ENCODE measurements at places on chromosomes 6 and 20. TPM values are rescaled to one million over a fixed set of nuclear protein-coding genes. Genes with fewer than 3 reads are reported as not detected.

- DNase-seq, result no peak
These were observed 235.8 kb downstream of the PHACTR1 start for GRCh38 chr6:12952318-12952717.

DNA sequence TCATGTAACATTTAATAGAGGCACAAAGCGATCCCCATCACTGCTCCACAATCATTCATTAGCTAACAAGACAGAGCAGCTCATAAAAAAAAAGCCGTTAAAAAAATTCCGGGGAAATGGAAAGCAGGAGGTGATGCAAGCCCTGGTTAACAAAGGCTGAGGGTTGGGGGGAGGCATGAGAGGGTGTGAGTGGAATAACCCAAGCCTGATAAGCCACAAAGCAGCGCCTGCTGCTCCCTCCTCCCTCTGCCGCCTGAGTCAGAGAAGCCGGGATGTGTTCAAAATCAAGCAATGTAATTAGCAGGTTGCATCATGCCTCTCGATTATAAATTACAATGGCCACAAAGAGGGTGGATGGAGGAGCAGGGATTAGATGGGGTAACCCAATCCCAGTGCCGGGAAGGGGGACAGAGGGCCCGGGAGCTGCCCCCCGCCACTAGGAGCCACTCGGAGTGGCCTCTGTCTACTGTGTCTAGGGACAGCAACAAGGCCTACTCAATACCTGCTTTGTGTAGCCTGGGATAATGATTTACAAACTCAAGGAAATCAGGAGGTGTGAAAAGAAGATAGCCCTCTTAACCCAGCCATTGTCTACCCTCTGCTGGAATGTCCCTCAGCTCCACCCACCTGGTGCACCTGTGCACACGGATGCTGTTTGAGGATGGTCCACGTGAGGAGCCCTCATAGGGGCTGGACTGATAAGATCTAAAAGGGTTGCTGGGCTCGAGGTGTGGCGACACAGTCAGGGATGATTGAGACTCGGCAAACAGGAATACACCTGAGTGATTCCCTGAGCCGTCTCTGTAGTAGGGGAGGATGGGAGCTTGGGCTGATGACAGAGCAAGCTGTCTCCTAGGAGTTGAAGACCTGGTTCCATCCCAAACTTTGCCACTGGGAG, 156.9 kb downstream of the VEGFA start:
- DNase-seq, result peak; percentile 85

DNA sequence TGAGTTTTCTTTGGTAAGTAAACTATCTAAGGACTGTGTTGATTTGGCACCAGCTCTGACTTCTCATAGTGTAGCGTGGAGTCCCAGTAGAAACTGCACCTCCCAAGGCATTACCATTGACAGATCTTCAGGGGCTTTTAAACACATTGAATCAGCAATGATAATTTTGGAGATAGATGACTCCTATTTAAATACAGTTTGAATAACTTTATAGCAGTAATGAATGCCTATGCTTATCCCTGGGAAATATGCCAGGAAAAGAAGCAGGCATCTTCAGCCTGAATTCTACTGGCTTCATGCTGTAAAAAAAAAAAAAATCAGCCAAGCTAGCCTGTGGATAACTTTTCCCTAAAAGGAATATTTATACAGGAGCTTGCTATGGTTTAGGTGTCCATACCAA, 895.9 kb downstream of the EYS start:
- no peak for DNase-seq

GRCh38 chr6:79353226-79353625, 118.7 kb upstream of the HMGN3 start:
- DNase-seq, result no peak

GRCh38 chr20:11429168-11429567, 488.5 kb upstream of the BTBD3 start:
- DNase-seq, result no peak

DNA sequence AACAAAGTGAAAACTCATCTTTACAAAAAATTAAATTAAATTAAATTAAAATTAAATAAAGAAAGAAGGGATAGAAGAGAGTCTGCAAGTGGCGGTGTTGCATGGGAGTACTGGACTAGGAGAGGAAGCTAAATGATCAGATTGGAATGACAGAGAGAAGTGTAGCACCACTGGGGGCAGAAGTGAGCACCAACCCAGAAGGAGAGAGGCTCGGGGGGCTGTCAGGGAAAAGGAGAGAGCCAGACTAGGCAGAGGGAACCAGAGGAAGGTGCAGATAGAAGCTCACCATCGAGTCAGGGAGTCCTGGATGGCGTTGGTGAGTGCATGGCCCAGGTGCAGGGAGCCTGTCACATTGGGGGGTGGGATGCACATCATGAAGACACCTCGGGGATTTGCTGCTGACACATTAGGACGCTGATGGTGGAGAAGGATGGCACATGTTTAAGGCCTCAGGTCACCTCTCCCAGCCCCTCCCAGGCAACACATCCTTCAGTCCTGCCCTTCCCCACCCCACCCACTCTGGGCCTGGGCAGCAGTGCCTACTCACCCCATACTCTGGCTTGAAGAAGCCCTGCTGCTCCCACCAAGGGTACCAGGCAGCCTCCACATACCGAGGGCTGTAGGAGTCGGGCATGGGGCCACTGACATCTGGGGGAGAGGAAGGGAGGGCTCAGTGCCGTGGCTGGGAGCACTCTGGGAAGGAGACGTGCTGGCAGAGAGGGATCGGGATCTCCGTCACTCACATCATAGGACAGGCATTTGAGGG, 4.0 kb downstream of the VARS1 start:
- DNase-seq, result no peak

DNA sequence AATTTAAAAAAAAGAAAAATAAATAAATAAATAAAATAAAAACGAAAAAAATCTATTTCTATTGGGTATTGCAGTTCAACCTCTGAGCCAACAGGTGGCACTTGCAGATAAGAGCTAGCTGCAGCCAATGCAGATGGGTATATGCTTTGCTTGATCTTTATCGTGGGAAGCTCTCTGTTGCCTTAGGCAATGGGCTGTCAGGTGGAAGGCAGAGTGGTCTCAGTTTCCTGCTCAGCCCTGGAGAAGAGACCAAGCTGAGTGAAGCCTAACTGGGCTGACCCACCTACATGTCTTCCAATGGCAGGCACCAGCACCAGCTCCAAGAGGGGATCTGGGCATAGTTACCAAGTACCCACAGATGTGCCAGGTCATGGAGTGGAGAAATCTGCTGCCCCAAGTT, 95.0 kb downstream of the AK9 start:
- no peak for DNase-seq

DNA sequence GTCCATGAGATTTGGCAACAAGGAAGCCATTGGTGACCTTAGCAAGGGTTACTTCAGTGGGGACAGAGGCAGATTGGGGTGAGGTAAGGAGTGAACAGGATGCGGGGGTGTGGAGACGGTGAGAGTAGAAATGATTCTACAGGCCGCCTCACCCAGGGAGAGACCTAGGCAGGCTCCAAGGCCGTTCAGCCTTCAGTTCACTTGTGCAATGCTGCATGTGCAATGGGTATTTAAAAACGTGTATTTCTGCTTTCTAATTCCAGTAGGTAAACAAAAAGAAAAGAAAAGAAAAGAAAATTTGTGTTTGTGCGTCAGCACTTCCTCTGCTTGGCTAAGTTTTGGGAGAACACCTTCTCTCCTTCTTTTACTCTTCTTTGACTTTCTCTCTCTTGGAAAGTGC, 56.8 kb downstream of the BANF2 start:
- DNase-seq, result no peak

GRCh38 chr6:154937306-154938220, 57.6 kb upstream of the TIAM2 start:
- no peak for DNase-seq

- DNase-seq, result no peak
These were observed 131.9 kb downstream of the MAP3K7 start for GRCh38 chr6:90454836-90455427.

DNA sequence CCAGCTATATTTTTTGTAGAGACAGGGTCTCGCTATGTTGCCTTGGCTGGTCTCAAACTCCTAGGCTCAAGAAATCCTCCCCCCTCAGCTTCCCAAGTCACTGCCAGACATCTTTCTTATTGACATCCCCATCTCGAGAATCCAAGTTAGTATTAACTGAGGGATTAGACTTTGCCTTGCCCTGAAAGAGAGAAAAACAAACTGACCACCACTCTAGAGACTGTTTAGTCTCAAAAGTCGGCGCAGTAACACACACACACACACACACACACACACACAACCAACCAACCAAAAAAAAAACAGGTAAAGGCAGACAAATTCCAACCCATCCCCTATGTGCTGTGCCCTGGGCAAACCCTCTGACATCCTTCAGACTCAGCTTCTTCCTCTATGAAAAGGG, 27.2 kb upstream of the PNPLA1 start:
- no peak for DNase-seq

GRCh38 chr6:33704215-33705066, 7.1 kb downstream of the UQCC2 start:
- no peak for DNase-seq

- no peak for DNase-seq
These were observed 24.4 kb upstream of the EDN1 start for GRCh38 chr6:12265791-12266190.

DNA sequence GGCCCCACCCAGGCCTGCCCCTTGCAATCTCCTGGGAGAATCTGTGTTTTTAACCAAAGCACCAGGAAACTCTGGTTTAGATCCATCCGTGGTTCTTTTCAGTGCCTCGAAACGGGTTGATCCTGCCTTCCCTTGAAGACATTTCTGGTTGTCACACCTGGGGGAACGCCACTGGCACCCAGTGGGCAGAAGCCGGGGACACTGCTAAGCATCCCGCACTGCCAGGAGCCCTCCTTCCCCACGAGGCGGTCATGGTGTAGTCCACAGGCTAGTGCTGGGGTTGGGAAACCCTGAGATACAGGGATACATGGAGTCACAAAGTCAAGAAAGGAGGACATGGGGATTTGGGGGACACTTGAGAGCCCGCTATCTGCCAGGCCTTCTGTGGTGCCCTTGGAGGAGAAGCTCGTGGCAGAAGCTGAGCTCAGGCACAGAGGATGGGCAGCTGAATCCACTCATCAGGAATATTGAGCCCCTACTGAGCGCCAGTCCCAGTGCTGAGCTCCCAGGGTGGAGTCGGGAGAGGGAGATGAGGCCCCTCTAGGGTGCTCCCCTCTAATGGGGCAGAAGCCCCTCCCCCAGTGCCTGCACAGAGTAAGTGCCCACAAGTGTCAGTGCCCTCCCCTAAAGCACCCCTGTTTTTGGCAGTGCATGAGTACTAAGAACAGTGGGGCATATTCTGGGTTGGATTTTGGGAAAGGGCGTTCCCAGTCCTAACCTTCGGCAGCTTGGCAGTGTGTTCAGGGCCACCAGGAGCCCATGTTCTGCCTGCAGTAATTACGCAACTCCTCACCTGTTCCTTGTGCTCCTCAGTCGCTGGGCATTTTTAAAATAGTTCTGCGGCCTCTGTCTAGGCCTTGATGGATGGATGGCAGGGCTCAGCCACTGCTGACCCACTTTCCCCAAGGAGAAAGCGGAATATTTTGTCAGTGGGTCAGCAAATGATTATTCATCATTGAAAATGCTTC, 25.6 kb upstream of the PHACTR3 start:
- DNase-seq, result no peak

GRCh38 chr6:140773276-140773675, 1359.4 kb upstream of the GJE1 start:
- no peak for DNase-seq

DNA sequence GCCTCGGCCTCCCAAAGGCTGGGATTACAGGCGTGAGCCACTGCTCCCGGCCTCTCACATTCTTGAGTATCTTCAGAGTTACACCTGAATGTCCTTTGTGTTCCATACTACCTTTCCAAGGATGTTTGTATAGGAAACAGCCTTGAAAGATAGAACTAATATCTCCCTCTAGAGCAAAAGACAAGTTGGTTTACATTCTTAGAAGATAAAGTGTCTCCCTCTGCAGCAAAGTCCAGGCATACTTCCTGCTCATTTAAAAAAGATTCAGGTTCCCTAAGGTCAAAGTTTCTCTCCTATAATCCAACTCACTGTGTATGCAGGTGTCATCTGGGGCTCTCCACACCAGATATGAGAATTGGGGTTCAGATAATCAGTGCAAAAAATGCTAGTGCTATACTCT, 224.4 kb downstream of the TPBG start:
- DNase-seq, result no peak

GRCh38 chr6:140857739-140858380, 1274.9 kb upstream of the GJE1 start:
- DNase-seq, result no peak

DNA sequence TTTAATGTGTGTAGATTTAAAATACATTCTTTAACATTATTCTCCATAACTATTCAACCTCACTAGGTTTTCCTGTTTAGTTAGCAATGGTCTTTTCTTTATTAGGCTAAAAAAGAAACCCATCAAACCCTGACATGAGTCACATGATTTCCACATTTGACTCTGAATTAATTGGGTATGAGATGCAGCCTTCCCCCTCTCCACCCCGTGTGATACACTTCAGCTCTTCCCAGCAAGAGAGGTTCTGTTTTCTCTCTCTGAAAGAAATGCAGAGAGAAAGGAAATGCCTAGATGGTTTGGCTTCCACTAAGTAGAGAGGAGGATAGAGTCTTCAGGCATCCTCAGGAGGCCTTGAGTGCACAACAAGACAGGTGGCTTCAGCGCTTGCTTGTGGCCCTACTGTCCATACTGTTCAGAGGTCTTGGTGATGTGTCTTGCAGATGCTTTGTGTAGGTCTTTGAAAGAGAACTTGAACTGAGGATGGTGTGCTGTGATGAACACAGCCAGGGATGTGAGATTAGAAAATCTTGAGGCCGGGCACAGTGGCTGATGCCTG, 17.3 kb downstream of the FARS2 start:
- DNase-seq, result no peak

GRCh38 chr6:135423649-135424128, 73.9 kb downstream of the AHI1 start:
- DNase-seq, result no peak

- DNase-seq, result no peak
These were observed 296.7 kb downstream of the CDH26 start for GRCh38 chr20:60254901-60255411.

GRCh38 chr6:17086469-17086868, 15.4 kb upstream of the STMND1 start:
- DNase-seq, result peak; percentile 57

DNA sequence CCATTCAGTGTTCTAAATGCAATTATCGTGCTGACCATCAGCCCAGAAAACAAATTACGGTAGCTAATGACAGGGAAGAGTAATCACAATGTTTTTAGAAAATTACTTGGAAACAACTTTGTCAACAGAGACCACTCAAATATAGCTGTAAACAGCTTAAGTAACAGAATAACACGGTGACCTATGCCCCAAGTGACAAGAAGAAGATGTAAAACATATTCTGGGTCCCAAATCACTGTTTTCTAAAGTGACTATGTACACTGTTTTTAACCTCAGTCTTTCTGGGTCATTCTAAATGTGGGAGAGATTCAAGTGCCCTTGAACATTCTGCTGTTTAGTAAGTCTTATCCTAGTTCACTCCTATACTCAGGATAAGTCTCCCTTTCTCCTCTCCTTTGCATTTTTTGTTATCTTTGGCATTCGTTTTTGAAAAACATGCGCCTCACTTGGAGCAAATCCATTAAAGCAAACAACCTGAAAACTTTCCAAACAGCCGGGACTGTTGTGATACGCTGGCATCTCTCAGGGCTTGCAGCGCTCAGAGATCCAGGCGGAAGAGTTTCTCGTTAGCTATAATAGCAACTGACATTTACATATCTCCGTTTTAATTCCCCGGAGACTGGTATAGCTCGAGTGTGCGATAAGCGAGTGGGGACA, 114.5 kb upstream of the SOX4 start:
- no peak for DNase-seq

Gene TRDN
- total RNA-seq, result not detected

Gene AVP
- total RNA-seq, result not detected

Gene ANKRD66
- total RNA-seq, result not detected

Gene BLCAP
- total RNA-seq, result 14.6 TPM

Gene EYA4
- total RNA-seq, result 0.16 TPM

Gene LAMA4
- 12.2 TPM for total RNA-seq

Gene GSTA2
- 54.8 TPM for total RNA-seq

Gene FAM217B
- total RNA-seq, result 6.6 TPM
